ENCODE measurements at places on chromosomes 4 and X.

- no peak for DNase-seq
Measured at GRCh38 chr4:110826656-110827055, 203.8 kb upstream of the PITX2 start.

DNA sequence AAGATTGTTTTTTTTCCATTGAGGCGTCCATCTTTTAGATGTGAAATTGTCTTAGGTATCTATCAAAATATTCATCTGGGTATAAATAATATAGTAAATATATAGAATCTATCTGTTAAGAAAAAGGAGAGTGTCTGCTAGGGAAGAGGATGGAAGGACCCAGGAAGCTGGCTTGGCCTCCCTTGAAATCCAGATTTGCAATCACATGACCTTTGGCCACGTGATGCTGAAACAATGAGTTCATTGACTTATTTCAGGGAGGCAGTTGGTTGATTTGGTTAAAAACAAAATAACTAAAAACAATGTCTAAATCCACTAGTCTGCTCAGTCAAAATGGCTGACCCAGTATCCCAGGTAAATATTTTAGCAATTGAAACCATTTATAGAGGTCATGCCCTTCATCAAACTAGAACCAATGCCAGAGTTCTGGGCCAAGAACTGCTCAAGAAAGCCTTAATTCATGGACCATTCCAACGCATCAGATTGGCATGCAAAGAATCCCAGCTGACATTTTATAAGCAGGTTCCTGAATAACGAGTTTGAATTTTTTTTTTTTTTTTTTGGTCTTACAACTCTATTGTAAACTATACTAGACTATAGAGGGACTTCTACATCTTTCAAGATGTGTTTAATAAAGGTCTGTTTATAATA, 172.7 kb downstream of the MID1 start:
- DNase-seq, result peak; percentile 2

DNA sequence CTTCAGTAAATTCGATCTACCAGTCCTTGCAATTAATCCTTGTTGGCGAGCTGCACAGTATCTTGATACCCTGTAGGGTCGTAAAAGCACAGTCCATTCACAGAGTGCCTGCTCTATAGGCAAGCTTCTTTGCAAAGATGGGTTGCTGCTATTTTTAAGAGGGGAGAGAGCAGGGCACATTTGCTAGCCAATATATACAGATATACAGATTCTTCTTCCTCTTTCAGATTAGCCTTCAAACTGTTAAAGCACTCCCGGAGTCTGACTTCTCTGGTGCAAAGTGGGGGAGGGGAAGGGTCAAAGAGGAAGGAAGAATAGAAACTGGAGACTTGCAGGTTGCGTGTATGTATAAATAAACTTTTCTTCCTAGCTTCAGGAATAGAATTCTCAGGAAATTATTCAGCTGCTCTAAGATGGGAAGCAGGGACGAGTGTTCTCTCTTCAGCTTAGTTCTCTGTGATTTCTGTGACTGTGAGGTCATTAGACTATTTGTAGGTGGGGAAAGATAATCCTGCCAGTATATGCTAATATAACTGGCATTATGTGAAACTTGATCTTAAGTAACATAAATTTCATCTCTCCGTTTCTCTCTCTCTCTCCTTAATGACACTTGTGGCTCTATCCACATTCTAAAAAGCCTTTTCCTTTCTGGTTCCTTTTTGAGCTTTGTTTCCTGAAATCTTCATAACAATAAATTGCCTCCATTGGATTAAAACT, at the start of gene CYSLTR1:
TSS of gene CYSLTR1 (minus strand) at position 242 of the 717 bp plus-strand sequence. CDS start 53,865 bp downstream, outside the sequence.
- DNase-seq, result no peak

- DNase-seq, result no peak
Measured at GRCh38 chr4:177713454-177713853, 271.2 kb upstream of the AGA start.

DNA sequence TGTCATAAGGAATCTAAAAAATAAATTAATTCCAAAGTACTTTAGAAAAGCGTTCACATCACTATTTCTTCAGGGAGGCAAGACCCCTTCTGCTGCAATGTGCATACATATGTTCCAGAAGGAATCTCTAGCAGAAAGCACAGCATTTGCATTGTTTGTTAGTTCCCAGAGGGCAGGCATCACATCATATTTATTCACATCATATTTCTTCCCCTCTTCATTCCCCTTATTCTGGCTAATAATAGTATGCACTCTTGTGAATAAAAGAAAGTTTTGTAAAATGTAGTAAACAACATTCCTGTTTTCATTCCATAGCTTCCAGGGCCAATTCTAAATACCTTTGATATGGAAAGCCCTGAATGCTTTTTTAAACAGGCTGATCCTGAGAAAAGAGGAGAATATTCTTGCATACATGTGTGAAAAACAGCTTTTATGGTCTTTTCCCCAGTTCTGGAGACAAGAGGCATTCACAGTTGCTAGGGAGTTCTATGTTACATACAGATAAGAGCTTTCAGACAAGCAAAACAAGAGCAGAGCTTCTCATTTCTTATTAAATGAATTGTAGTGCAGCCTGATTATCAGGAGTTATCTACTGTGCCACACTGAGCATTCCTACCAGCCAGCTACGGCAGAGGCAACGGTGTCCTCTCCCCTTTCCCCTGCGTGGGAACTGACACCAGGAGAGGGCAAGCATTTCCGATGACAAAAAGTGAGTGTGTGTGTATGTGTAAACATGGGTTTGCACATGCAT, 15.2 kb downstream of the GATB start:
- no peak for DNase-seq

- DNase-seq, result no peak
Measured at GRCh38 chrX:117752745-117753144, 363.9 kb downstream of the KLHL13 start.

DNA sequence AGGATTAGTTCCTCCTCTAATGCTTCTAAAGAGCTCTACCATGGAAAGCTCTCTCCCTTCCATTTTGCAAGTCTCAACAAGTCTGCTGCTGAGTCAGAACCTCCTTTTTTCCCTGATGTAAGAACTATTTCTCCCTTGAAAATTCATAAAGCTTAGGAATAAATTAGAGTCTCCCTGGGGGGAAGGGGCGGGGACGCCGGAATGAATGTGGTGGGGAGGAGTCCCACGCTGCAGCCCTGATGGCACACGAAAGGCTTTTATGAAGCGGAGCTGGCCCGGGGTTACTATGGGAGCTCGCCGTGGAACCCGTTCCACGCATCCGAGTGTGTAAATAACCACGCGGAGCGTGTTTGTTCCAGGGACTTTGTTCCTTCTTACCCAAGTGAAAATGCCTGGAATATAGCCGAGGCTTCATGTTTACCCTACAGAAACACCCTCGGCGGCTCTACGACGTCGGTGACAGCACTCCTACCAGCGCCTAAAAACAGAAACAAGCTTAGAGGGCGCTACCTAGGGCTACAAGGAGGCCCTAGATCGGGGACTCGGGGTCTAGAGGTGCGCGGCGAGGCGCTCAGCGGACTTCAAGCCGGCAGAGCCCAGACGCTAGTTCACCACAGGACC, 923 bp upstream of the CPEB2 start:
- DNase-seq, result no peak

DNA sequence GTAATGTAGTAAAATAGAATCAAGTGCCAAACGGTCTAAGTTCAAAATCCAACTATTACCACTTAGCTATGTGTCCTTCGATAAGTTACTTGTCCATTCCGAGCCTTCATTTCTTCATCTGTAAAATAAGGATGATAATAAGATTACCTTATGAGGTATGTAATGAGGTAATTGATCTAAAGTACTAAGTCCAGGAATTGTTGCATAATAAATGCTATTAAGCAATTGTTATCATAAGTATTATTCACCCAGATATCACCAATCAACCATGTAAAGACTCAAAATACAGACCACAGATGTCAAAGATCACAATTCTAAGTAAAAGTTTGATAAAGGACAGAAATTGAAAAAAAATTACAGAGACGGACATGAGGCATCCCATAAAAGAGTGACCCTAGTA, 168.4 kb upstream of the POU3F4 start:
- no peak for DNase-seq

DNA sequence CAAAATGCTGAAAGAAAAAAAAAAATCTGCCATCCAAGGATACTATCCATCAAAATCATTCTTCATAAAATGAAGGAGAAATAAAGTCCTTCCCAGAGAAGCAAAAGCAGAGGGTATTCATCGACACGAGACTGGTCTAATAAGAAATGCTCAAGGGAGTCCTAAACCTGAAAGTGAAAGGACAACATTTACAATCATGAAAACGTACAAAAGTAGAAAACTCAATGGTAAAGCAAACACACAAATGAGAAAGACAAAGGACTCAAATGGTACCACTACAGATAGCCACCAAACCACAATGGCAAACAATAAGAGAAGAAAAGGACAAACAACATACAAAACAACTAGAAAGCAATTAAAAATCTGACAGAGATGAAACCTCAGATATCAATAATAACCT, 41.0 kb downstream of the CD99L2 start:
- no peak for DNase-seq

GRCh38 chr4:38993683-38994082, 38.5 kb downstream of the TMEM156 start:
- DNase-seq, result no peak

- DNase-seq, result no peak
Measured at GRCh38 chrX:66634272-66634671, 4.6 kb downstream of the EDA2R start.

DNA sequence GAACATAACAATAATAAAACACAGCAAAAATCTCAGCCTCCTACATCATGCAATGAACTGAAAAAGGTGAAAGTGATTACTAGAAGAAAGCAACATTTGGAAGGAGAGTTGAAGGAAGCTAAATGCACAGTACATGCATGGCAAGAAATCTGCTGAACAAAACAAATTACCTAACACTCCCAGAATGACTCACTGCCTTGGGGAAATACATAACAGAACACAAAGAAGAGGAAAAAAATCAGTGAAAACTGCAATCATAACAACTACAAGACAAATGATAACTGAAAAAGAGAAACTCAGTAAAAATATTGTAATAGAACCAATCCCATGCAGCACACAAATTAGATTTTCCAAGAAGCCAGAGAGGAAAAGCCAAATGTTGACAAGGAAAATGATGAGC, 1513.2 kb downstream of the ARAP2 start:
- no peak for DNase-seq

DNA sequence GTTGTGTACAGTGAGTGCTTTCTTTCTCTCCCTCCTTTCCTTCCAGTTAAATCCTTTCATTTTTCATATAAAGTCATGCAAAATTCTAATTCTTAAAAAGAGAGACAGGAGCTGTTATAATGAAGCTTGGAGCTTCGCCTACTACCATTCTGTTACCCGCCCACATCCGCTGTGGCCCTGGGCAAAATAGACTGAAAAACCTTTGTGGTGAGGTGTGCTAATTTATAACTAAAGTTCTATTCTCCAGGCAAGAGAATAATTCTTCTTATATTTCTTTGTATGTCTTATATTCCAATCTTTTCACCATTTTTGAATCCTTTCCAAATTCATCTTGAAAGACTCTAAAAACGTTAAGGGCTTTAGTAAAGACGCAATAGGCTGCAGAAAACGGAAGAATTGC, 7.0 kb downstream of the QRFPR start:
- no peak for DNase-seq

GRCh38 chr4:168129802-168130201, 37.5 kb downstream of the ANXA10 start:
- no peak for DNase-seq

- DNase-seq, result no peak
Measured at GRCh38 chr4:94458682-94459081, 6.9 kb downstream of the PDLIM5 start.

DNA sequence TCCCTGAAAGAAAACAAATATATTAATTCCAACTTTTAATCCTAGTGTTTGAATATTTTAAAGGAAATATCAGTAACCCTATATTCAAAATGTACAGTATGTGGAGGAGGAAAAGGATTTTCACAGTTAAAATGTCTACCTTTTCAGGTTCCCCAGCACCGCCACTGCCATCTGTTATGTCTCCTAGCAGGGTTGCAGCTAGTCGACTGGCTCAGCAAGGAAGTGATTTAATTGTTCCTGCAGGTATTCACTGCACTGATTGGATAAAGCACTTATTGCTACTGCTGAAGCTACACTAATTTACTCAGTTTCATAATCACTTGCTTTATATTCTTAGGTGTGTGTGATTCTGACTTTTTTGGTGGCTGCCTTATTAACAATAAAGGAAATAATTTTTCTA, 65.5 kb upstream of the FHDC1 start:
- DNase-seq, result no peak

DNA sequence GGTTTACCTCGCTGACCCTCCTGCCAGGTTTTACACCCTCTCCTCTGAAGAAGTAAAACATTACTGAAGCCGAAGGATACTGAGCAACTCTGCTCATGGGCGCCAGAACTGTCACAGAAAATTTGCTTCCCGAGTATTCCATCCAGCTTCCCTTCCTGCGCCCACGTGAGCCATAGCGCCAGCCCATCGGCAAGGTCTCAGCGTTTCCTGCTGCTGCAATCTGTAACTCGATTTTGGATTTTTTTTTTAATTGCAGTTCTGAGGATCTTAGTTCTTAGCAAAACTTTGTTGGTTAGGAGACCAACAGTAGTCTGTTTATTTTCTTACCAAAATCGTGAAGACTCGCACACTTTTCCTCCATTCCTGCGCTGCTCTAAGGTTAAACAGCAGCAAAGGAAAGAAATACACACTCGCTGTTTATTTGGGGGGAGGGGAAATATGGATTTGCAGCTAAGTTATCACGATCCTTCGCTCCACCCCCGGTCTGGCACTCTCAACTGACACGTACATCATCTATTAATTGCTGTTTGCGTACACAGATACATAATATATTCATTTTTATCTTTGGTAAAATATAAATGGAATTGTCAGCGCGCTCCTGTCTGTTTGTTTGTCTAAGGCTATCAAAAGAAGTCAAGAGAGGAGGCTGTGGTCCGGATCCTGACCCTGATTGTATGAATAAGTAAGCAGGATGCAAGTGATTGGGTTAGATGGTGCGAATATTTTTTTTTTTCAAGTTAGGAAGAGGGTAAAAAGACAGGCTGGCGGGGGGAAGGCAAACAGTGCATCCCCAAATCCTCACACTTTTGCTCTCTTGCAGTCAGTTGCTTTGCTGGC, at the start of gene TLL1:
TSS of gene TLL1 (plus strand) at position 777 of the 837 bp plus-strand sequence. CDS start 668 bp downstream, outside the sequence.
- no peak for DNase-seq

Measured in glomerular endothelial cell (primary cell).